ENCODE measurements at places on chromosomes 1 and 21. TPM values are rescaled to one million over a fixed set of nuclear protein-coding genes. Genes with fewer than 3 reads are reported as not detected.

DNA sequence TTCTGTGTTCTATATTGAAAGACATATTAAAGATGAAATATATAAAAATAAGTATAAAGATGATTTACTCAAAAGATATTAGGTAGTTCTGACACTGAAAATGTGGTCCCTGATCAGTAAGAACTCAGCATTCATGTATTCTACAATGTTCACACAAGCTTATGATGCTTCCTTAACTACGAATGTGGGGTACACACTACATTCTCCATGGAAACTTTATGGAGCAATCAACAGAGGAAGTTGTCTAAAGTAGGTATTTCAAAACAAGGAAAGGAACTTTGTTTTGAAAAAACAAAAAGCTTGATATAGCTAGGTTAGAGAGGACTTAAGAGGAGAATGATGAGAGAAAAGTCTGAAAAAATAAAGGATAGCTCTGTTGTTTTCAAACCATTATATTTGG is 119.7 kb upstream of the RGS18 start:
- DNase-seq = no peak

GRCh38 chr1:185813401-185813979 is 79.3 kb downstream of the HMCN1 start:
- DNase-seq = no peak

DNA sequence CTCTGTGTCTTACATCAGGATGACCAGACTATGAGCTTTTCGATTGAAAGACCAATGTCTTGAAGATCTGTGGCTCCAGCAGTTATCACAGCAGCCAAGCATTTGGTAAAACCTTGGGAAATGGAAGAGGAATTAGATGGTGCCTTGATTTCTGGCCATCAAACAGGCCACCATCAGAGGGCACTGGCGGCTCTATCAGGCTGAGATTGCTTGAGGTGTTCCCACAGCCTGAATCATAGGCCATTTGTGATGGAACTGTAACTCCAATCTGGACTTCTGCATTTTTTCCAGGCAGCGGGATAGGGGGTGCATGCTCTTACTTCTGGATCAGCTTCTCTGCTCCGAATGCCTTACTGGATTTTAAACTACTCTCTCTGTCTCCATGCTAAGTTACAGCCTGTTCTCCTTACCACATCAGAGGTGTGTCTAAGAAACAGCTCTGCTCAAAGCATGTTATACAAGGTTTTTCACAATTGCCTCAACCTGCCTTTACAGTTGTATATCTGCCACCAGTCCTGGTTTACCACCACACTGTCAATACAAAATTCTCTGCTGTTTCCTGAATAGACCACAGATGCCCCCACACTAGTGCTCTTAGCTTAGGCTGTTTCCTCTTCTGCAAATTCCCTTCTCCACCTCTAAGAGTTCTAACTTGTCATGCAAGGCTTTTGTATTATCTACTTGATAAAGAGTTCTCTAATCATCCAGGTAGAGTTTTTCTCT is 180.9 kb downstream of the PTGER3 start:
- DNase-seq = no peak

GRCh38 chr1:93694819-93695218 is 13.2 kb upstream of the BCAR3 start:
- no peak for DNase-seq

- no peak for DNase-seq
These were observed 194.8 kb downstream of the NFIA start for GRCh38 chr1:61277121-61277690.

Gene PTAFR
- total RNA-seq = 0.92 TPM

Gene OR2L3
- not detected for total RNA-seq

Gene EXTL1
- total RNA-seq = 1.5 TPM

Gene HIVEP3
- 3.2 TPM for total RNA-seq

All from psoas muscle (tissue), 8 donors.